Posterior cingulate gyrus (tissue), 11 donors: ENCODE measurements at places on chromosomes 6 and 20.
A peak's percentile ranks its signal among the peaks of the same experiment; 100 is the strongest.

GRCh38 chr6:135176058-135176457, 5.0 kb upstream of the MYB start:
- no peak for DNase-seq

- peak; percentile 90 for DNase-seq
These were observed 1.4 kb downstream of the BACH2 start for GRCh38 chr6:90294989-90295853.

GRCh38 chr6:140602431-140603248, 1228.2 kb upstream of the CITED2 start:
- DNase-seq = no peak

GRCh38 chr6:169207482-169207881, 46.2 kb downstream of the THBS2 start:
- no peak for DNase-seq

DNA sequence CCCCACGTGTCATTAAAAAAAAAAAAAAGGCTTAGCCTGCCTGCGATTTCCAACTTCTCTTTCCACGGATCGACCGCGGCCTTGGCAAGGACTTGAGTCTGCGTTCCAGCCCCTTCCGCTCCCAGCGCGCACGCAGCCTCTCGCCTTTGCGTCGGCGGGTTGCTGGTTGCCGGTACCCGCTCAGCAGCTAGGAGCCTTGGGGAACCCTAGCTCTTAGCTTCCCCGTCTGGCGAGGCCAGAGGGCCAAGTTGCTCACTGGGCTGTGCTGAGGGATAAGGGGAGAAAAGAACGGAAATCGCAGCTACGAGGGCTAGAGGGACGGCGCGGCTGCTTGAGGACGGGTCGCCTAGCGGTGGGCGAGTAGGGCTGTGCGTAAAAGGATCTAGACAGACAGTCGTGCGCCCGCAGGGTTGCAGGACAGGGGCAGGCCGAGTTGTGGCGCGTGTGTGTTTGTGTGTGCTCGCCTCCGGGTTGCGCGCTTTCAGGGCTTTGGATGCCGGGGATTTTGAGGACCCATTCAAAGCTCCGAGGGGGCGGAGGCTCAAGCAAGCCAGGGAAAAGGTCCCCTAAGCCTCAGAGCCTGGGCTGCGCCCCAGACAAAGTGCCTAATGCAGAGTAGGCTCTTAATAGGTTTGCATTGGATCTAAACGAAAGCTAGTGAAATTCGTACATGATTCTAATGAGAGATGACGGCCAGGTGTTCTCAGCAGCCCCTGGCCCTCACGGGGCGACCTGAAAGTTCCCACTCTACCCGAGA, 40.5 kb upstream of the OSTM1 start:
- peak; percentile 74 for DNase-seq

DNA sequence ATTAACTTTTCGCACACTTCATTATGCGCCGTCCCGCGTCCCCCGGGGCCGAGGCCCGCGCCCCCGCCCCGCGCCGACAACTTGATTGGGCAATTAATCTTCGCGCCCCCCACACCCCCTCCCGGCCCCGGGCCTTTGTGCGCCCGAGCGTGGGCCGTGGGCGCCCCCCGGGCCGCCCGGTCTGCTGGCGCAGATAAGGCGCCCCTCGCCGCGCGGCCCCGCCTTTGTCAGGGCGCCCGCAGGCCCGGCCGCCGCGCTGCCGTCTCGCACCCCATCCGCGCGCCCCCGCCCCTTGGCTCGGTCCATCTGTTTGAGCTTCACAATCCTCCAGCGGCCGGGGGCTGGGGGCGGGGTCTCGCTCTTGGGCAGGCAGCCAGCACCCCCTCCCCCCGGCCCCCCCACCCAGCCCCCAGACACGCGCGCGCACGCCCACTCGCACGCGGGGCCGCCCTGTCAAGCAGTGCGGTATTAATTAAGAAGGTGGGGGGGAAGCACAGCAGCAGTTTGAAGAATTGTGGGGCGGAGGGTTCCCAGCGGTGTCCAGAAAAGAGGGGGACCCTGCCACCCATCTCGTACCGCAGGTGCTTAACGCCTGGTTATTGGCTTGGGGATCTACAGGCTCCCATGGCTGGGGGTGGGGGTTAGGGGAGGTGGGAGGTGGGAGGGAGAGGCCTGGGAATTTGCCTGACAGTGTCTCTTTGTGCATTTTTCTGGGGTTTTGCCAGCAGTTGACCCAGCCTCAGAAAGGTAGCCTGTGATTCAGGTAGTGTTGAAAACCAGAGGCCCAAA, 34.6 kb upstream of the SCRT2 start:
- no peak for DNase-seq

- no peak for DNase-seq
These were observed 3.5 kb downstream of the CST3 start for GRCh38 chr20:23634044-23634801.

GRCh38 chr20:62714799-62715198, 6.2 kb downstream of the NTSR1 start:
- no peak for DNase-seq

DNA sequence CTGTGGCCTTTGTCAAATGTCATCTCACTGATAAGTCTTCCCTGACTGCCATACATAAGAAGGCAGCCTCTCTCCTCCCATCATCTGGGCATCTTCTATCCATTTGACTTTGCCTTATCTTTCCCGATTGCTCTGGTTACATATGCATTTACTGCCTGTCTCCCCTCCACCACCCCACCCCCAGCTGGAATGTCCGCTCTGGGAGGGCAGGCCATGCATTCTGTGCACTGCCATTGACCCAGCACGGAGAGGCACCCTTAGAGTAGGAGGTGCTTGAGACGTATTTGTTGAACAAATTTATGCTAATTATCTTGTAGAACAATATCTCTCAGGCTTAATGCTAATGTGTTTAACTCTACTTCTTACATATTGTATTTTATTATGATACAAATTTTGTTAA, 183.9 kb upstream of the HDAC2 start:
- DNase-seq = no peak

DNA sequence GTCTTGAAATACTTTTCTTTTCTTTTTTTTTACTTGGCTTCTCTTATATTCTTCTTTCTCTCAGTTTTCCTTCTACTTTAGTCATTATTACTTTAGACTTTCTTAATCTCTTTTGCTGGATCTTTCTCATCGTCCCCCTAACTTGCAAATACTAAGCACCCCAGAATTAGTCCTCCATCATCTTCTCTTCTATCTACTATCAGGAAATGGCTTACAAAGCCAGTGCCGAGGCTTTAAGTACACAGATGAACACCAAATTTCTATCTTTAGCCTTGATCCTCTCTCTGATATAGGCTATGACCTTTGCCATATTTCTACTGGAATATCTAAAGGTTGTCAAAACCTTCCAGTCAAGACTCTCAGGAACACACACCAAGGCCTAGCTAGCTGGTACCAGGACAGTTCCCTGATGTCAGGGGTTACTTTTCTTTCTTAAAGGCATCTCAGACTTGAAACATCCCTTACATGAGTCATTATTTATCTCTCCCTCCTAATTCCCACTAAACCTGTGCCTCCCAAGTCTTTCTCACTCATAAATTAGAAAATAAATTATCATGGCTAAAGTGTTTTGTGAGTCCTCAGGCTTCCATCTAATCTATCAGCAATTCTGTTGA, 278.6 kb upstream of the TCF21 start:
- no peak for DNase-seq

DNA sequence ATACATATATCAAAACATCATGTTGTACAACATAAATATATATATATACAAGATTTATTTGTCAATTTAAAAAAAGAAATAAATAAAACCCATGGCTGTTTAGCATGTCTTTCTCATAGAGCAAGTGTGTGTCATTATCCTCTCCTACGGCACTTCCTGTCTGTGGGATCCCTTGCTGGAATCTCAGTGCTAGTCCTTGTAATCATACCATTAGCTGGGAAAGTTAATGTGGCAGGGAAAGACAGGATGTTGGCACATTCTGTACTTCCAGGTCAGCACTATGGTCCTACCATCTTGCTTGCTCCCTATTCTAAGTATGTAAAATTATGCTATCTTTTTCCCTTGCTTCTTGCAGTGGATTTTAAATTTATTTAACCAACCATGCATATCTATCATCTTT, 9.5 kb upstream of the SLC17A3 start:
- DNase-seq = no peak

DNA sequence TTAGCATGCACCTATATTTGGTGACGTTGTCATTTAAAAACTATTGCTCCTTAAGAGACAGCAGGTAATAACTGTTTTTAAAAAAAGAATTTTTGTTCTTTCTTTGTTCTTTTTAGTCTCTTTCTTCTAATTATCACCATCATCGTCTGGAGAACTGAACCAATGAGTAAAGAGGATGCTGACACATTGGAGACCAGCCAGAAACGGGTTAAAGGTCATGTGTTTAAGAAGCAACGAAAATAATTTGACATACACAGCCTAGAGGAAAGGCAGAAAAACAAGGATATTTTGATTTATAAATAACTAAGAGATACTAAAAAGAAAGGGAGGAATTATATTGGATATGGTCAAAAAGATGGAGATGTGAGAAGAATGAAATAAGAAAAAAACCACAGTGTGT, 19.2 kb upstream of the FYN start:
- no peak for DNase-seq

DNA sequence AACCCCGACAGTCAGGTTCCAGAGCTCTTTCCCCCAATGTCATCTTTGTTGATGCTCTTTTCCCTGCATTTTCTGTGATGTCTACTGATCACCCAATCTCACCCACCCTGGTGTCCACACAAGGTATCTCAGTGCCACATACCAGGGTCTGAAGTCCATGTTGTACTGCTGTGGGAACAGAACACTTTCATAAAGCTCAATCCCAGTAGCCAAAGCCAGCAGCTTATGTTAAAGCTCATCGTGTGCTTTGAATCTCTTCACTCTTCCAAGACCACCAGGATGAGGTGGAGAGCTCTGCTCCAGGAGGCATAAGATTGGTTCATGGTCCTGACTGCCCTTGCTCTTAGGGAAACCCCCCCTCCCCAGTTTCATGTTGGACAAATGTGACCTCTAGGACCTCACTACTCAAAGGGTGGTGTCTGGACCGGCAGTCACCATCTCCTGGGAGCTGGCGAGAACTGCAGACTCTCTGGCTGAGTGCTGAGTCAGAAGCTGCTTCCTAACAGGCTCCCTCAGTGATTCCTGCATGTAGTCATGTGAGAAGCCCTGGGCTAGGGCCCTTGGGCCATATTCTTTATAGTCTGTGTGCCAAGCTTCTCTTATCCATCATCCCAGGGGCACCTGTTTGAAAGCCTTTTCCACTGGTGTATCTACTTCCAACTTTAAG, 13.4 kb upstream of the CPNE5 start:
- no peak for DNase-seq

GRCh38 chr20:17233626-17234025, 6.8 kb downstream of the PCSK2 start:
- no peak for DNase-seq

GRCh38 chr6:85912582-85912981, 269.9 kb upstream of the SYNCRIP start:
- DNase-seq = no peak

DNA sequence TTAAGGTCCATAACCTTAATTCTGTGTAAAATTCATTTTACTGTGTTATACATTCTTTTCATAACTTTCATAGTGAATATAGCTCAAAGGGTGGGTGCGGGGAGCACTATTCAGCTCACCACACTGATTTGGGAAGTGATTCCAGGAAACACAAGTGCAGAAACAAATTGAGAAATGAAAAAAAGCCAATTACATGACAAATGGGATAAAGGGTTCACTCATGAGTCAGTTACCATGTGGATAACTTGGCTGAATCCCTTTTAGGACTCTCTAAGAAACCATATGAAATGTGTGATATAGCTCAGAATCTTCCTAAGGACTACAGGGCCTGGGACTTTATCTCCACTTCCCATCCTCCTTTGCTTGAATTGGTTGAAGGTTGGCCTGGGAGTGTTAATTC, 3.1 kb upstream of the BTN2A1 start:
- no peak for DNase-seq

- no peak for DNase-seq
These were observed 221.9 kb downstream of the TBC1D32 start for GRCh38 chr6:121112356-121112755.

GRCh38 chr20:8388707-8389106, 256.6 kb downstream of the PLCB1 start:
- no peak for DNase-seq

GRCh38 chr6:84362193-84362821, 134.9 kb upstream of the CEP162 start:
- DNase-seq = no peak

- no peak for DNase-seq
These were observed 23.5 kb upstream of the MLIP start for GRCh38 chr6:54087721-54088120.
